ENCODE measurements at places on chromosomes 2 and 18.

- peak; percentile 76 for DNase-seq
- H3K27me3 ChIP-seq: no peaks in the 10 kb centered on the region
- H3K4me3 ChIP-seq: no peak overlapping the region
- peak overlapping the region; percentile 96 for H3K27ac ChIP-seq
- H3K36me3 ChIP-seq: no peaks in the 10 kb centered on the region
Observed at GRCh38 chr18:77063260-77063659, 69.3 kb downstream of the MBP start.

GRCh38 chr2:151730262-151730975, 3.9 kb downstream of the NEB start:
- no peak overlapping the region for H3K4me3 ChIP-seq
- peak; percentile 64 for DNase-seq
- H3K4me1 ChIP-seq: no peaks in the 10 kb centered on the region

- no peaks in the 10 kb centered on the region for H3K36me3 ChIP-seq
- no peak for DNase-seq
- no peak overlapping the region for H3K4me3 ChIP-seq
- peaks cover 18% of the 10 kb centered on the region for H3K27me3 ChIP-seq
- H3K27ac ChIP-seq: no peak overlapping the region
Observed at GRCh38 chr18:48227206-48227605, 182.0 kb downstream of the ZBTB7C start.

- DNase-seq: no peak
- no peak overlapping the region for H3K4me3 ChIP-seq
- no peaks in the 10 kb centered on the region for H3K27me3 ChIP-seq
- no peaks in the 10 kb centered on the region for H3K36me3 ChIP-seq
- no peak overlapping the region for H3K27ac ChIP-seq
- H3K4me1 ChIP-seq: peaks cover 6% of the 10 kb centered on the region
Observed at GRCh38 chr2:168525020-168525419, 68.9 kb downstream of the CERS6 start.

DNA sequence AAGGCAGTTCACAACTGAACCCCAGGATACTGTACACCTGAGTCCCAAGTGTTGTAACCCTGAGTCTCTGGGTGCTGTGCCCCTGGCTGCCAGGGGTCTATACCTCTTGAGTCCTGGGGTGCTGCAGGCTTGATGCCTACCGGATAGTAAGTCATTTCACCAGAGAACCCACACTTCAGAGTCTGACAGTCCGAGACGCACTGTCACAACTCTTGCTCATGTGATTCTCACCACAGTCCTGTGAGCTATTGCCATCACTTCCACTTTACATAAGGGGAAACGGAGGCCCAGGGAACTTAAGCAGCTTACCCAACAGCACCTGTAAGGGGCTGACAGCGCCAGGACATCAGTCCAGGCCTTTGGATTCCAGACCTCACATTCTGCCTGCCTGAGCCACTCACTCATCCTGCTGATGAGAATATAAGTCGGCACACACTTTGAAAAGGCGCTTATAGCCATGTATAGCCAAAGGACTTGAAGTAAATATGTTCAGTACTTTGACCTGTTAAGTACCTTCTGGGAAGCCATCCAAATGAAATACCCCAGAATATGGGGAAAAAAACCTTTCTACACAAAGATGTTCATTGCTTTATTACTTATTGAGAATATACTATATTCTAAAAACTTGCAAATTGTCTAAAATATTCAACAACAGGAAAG, 180.7 kb upstream of the ID2 start:
- H3K36me3 ChIP-seq: no peaks in the 10 kb centered on the region
- H3K27ac ChIP-seq: no peak overlapping the region
- no peaks in the 10 kb centered on the region for H3K4me1 ChIP-seq
- no peak for DNase-seq
- H3K27me3 ChIP-seq: no peaks in the 10 kb centered on the region
- no peak overlapping the region for H3K4me3 ChIP-seq

DNA sequence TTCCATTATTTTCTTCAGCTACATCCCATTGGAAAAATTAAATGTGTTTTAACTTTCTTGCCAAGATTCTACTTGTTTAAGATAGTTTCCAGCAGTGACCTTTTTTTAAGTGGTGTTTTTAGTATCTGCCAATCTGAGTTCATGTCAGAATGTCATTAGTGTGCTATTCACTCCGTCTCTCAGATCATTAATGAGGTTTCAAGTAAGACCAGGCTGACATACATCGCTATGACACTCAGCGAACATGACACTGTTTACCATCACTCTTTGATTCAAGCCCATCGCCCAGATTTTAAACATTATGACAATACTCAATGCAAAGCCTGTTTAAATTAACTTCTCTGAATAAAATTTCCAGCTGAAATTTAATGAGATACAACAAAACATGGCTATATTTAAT, 272.0 kb upstream of the KYNU start:
- no peak overlapping the region for H3K27ac ChIP-seq
- no peaks in the 10 kb centered on the region for H3K36me3 ChIP-seq
- no peaks in the 10 kb centered on the region for H3K4me1 ChIP-seq
- H3K27me3 ChIP-seq: no peaks in the 10 kb centered on the region
- H3K4me3 ChIP-seq: no peak overlapping the region

- H3K4me3 ChIP-seq: no peak overlapping the region
- no peak for DNase-seq
Observed at GRCh38 chr2:185807351-185807750, 68.7 kb downstream of the FSIP2 start.
